ENCODE measurements at places on chromosomes 5 and 9. TPM values are rescaled to one million over a fixed set of nuclear protein-coding genes. Genes with fewer than 3 reads are reported as not detected.

ADRB2 gene
- total RNA-seq = 9.5 TPM

GRCh38 chr5:128216285-128216684 is 132.7 kb downstream of the SLC12A2 start:
- DNase-seq = no peak

GRCh38 chr9:99411479-99412115 is 189.5 kb downstream of the SEC61B start:
- no peak for DNase-seq

GRCh38 chr5:149666212-149666852 is 63.8 kb upstream of the PPARGC1B start:
- DNase-seq = peak; percentile 40

ARSI gene
- total RNA-seq = 0.22 TPM

- no peak for DNase-seq
These were observed 28.2 kb downstream of the AUH start for GRCh38 chr9:91333551-91333950.

CENPK gene
- 10.5 TPM for total RNA-seq

CD274 gene
- 4.4 TPM for total RNA-seq

GDA gene
- total RNA-seq = not detected

- no peak for DNase-seq
These were observed 46.8 kb downstream of the TNC start for GRCh38 chr9:115071176-115071575.

- peak; percentile 25 for DNase-seq
These were observed 3.0 kb downstream of the F2R start for GRCh38 chr5:76718880-76719279.

Measured in lung microvascular endothelial cell (primary cell).